ENCODE measurements at places on chromosomes 3 and 15.

GRCh38 chr3:151426341-151426657 is 34.6 kb downstream of the IGSF10 start:
- DNase-seq = no peak

DNA sequence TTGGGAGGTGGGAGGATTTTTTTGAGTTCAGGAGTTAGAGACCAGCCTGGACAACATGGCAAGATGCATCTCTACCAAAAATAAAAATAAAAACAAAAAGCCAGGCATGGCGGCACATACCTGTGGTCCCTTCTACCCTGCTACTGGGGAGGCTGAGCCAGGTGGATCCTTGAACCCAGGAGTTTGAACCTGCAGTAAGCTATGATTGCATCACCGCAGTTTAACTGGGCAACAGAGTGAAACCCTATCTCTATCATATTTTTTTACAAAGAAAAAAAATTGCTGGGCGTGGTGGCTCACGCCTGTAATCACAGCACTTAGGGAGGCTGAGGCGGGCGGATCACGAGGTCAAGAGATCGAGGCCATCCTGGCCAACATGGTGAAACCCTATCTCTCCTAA is 35.8 kb upstream of the RPN1 start:
- DNase-seq = no peak

- no peak for DNase-seq
Measured at GRCh38 chr15:89997079-89997478, 4.0 kb upstream of the ZNF710 start.

GRCh38 chr3:167728176-167728575 is 6.5 kb downstream of the PDCD10 start:
- DNase-seq = no peak

DNA sequence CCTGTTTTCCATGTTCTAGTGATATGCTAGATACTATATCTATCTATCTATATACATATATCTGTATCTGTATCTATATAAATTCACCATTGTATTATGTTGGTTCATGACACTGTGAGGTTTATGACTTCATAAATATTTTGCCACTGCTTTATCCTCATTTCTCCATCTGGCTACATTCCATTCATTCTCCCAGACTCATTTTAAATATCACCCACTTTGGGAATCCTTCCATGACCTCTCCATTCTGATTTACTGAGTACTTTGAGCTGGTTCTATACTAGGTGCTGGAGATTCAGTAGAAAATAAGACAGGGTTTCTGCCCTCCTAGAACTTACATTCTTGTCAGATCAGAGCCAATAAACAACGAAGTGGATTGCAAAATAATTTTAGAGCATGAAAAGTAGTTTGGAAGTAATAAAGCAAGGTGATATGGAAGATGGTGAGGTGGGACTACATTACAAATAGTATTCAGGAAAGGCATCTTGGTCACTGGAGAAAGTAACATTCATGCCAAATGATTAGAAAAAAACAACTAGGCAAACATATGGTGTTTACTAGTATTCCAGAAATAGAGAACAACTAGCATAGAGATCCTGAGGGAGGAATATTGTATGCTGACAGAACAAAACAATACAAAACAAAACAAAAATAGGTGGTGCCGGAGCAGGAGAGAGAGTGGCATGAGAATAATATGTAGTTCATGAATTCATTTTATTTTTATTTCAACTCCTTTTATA is 11.6 kb upstream of the PLSCR4 start:
- no peak for DNase-seq

- DNase-seq = no peak
Measured at GRCh38 chr15:79208179-79208578, 74.3 kb upstream of the ANKRD34C start.

GRCh38 chr3:48026951-48027908 is 11.0 kb upstream of the MAP4 start:
- DNase-seq = no peak

All from NCI-H2081 (cell line).